Anterior cingulate cortex (tissue), 58 donors: ENCODE measurements at places on chromosomes 3 and 15.

DNA sequence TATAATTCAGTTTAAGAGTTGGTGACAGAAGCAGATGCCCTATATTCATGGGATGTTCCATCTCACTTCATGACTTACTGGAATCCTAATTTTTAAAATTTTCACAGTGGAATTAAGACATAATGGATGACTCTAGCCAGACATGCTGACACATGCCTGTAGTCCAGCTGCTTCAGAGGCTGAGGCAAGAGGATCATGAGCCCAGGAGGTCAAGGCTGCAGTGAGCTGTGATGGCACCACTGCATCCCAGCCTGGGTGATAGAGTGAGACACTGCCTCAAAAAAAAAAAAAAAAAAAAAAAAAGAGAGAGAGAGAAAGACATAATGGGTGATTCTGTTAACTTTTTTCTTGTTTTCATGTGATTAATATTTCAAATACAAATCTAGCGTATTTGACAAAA lies 123.6 kb downstream of the KLHL25 start:
- no peak for DNase-seq

DNA sequence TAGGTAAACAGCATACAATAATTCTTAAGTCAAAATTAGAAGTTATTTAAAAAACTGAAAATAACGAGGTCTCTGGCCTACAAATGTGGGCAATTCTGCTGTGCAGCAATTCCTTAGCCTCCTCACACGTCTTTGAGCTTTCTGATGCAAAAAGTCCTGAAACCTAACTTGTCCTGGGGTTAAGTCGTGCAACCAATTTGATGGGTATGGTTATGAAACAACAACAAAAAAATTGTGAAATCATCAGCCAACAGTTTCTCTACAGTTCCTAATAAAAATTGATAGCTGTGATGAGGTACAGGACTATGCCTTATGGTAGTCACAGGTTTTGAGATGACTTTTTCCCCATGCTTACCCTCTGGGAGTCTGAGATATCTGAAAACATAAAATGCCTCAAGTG lies 6.5 kb upstream of the GLB1 start:
- DNase-seq, result no peak

- no peak for DNase-seq
These were observed 517.6 kb upstream of the ROBO1 start for GRCh38 chr3:80285388-80285787.

DNA sequence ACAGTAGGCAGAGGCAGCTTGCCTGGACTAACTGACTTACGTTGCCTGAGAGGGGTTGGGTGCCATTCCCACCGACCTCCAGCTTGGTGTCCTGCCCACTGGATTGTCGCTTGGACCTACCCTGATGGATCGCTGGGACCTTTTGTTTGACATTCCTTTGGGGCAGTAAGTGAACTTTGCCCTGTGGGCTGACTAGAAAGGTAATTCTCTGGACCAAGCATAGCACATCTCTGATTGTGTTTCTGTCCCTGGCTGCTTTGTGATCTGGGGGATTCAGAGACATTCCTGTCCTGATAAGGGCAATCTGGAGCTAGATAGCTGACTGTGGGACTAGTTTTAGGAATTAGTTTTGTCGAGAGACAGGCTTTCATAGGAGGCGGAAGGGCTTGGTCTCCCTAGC lies 19.5 kb upstream of the IFT57 start:
- no peak for DNase-seq

DNA sequence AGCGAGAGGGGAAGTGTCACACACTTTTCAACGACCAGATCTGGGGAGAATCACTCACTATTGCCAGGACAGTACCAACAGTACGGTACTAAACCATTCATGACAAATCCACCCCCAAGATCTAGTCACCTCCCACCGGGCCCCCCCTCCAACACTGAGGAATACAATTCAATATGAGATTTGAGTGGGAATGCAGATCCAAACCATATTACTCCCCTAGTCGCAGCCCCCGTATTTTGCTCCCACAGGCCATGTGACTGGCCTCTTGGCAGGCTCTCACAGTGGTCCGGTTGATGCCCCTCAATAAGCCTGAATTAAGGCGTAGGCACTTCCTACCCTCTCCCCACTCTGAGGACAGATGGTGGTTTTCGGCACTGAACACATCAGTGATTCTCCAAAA lies 45.4 kb upstream of the PYDC2 start:
- no peak for DNase-seq

DNA sequence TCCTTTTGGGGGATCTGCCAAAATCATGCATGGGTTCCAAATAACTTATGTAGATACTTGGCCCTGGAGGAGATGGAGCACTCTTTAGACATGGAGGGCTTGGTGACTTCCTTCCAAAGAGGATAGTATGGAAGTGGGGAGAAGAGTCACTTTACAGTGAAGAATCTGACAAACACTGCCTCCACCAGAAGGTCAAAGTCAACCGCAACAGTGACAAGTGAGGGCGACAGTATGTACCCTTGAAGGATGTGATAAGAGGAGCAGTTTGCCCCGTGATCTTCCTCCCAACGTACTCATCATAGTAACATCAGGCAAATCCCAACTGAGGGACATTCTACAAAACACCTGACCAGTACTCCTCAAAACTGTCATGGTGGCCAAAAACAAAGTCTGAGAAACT lies 62.0 kb downstream of the LMCD1 start:
- no peak for DNase-seq
